Brain microvascular endothelial cell (primary cell): ENCODE measurements at places on chromosomes 16 and 17.

DNA sequence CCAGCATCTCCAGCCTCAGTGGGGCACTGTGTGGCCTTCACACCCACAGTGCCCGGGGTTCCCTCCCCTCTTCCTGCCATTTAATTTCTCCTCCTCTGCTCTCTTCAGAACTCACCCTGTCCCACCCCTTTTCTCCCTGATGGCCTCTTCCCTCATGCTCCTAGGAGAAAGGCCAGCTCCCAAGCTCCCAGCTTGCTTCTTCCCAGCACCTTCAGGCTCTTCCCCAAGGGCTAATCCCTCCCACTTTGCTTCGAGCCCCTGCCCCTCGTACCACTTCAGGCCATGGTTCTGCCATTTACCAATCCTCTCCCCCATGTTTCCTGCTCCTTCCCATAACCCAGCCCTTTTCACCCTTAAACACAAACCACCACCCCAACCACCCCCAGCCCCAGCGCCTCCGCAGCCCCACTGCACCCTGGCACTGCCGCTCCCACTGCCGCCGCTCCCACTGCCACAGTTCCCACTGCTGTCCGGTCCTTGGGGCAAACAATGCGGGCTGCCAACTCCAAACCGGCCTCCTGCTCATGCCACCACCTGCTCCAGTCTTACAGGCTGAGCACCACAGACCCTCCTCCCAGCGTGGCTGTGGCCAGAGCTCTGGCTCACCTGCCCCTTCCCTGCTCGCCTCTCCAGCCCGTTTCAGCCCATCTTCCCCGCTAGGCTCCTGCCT is 28.6 kb downstream of the ADAM11 start:
- DNase-seq: no peak

- DNase-seq: no peak
These were observed 21.0 kb upstream of the ABCC12 start for GRCh38 chr16:48176635-48177408.

DNA sequence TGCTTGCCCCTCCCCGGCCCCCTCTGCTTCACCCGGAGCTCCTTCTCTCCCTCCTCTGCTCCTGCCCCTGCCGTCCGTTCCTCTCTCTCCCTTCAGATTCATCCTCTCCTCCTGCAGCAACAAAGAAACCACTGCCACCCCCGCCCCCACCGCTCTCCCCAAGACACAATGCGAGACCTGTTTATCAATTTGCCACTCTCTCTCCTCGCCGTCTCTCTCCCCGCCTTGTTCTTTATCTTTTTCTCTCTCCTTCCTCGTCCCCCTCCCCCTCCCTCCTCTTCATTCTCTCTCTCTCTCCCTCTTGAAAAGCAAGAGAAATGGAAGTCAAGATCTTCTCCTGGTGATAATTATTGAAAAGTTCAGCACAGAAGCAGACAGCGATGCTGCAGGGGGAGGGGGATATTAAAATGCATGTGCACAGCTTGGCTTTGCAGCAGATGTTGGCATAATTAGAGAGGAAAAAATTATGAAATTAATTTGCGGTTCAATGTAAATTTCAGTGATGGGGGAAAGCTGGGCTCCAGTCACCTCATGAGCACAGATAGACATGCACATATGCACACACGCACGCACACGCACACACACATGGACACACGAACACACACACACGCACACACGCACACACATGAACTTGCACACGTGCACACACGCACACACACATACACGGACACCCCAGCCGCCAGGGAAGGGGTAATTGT is 58.1 kb upstream of the CBFA2T3 start:
- DNase-seq: no peak

DNA sequence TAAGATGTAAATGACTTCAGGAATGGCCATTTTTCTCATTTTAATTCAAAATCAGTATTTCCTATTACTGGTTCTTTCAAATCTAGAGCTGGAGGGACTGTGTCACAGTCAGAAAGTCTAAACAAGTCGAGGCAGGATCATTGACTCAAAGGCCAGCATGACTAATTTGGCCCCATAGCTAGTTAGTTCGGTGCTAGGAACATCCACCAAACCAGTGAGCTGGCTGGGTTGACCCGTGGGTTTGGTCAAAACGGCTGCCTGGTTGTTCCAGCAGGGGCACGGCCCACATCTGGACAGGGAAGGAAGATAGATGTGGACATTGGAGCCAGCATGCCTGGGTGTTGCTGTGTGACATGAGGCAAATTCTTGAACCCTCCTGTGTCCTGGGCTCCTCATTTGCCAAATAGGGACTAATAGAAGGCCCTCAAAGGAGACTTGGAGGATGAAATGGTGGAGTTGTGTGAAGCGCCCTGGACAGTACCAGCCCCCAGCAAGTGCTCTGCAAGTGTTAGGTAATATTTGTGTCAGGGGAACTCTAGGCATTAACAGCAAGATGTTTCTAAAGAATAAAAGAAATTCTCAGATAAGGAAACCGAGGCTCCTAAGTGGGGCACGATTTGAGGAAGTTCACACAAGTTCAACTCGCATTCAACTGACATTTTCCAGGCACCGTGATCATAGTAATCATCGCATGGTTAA is 46.2 kb downstream of the MEOX1 start:
- DNase-seq: no peak

DNA sequence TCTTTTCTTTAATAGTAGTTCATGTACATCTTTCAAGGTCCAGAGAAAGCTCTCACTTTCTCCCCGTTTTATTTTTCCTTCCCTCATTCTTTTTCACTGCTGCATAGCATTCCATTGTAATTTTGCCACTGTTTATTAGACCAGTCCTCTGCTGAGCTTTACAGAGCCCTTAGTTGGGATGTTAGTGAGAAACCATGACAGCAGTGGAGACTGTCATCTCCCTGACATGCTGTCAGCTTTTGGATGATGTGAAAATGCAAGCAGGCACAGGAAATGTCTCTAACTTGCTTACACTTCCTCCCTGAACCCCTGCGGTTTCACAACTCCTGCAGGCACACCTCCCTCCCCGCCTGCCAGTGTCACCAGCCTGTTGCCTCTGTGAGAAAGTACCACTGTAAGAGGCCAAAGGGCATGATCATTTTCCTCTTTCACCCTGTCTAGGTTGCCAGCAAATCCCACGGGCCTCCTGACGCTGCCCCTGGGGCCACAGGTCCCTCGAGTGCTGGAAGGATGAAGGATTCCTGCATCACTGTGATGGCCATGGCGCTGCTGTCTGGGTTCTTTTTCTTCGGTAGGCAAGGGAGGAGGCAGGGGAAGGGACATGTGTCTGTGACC is at the start of gene ITGAL:
Gene ITGAL, plus strand, starts transcription at position 415 of the 615 bp plus-strand sequence. Its CDS starts 96 bp downstream, at position 511.
- DNase-seq: no peak

GRCh38 chr16:984736-985636 is 3.4 kb downstream of the SOX8 start:
- no peak for DNase-seq

DNA sequence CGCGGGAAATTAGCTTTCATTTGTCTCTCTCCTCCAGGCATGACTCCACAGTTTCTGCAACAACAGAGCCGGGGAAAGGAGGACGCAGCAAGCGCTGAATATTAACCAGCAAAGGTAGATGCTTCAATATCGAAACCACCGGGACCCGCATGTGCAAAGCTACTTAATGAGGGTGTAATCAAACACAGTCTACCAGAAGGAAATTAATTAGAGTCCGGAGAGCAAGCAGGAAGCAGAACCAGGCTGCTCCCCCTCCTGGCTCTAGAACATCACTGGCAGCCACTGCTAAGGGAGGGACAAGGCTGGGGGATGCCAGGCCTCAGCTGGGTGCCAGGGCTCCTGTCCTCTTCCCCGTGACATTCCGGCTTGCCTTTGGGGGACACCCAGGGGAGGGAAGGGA is 21.7 kb downstream of the LRRC75A start:
- DNase-seq: no peak
